Activated naive CD8-positive, alpha-beta T cell treated with anti-CD3 and anti-CD28 coated beads, Interleukin-2, amount 10 ng/mL, durations not matched to agents 7 days and 5 days (primary cell): ENCODE measurements at places on chromosomes 2 and 18. TPM values are rescaled to one million over a fixed set of nuclear protein-coding genes. Genes with fewer than 3 reads are reported as not detected.

- peaks cover 2% of the 10 kb centered on the region for H3K27me3 ChIP-seq
- no peak for DNase-seq
- no peak overlapping the region for H3K27ac ChIP-seq
- H3K4me1 ChIP-seq = peaks cover 4% of the 10 kb centered on the region
Observed at GRCh38 chr2:62293490-62294271, 97.8 kb downstream of the B3GNT2 start.

DNA sequence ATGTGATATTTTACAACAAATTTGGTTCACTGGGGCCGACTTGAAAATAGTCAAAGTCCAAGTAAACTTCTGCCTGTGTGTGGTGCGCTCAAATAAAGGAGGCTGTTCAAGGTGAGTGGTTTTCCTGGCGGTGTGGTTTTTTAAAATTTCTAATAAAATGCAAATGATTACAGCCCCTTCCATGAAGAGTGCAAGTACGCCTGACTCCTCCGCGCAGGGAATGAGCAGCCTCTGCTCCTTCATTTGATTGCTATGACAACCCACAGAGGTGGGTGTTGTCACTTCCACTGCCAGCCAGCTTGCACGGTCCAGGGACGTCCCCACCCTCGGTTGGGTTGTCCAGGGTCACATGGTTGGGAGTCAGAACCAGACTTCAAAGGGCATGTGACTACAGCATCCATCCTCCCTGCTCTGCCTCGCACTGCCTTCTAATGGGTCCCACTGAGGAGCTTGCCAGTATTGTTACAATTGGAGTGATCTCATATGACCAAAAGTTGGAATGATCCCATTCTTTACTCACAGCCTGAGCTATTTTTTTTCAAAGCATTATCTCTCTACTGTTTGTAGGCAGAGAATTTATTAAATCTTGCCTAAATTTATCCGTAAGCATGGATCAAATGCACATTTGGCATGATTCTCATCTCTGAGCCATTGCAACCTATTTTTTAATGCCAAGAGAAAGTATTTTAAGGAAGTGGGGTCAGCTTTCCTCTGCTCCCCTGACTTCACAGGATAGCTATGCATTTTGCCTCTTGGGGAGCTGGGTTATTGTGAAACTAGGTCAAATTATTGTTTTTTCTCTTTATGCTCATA lies 121.3 kb downstream of the AGAP1 start:
- no peaks in the 10 kb centered on the region for H3K4me1 ChIP-seq
- no peak for DNase-seq

GRCh38 chr2:32715981-32716380 lies 88.1 kb downstream of the TTC27 start:
- H3K27me3 ChIP-seq = no peaks in the 10 kb centered on the region
- H3K36me3 ChIP-seq = peaks cover 25% of the 10 kb centered on the region
- H3K27ac ChIP-seq = no peak overlapping the region
- no peak for DNase-seq

GRCh38 chr2:109331896-109332848 lies 203.2 kb downstream of the SH3RF3 start:
- H3K36me3 ChIP-seq = no peaks in the 10 kb centered on the region
- peak overlapping the region; percentile 91 for H3K27ac ChIP-seq
- peaks cover 28% of the 10 kb centered on the region for H3K4me1 ChIP-seq
- H3K27me3 ChIP-seq = peaks cover 8% of the 10 kb centered on the region

MEP1B gene
- not detected for total RNA-seq

GPR75 gene
- total RNA-seq = 3.3 TPM

SAG gene
- total RNA-seq = not detected

LBX2 gene
- 1.3 TPM for total RNA-seq

GALNT5 gene
- not detected for total RNA-seq
